ENCODE measurements at places on chromosomes 2 and 18.
A peak's percentile ranks its signal among the peaks of the same experiment; 100 is the strongest.

- peak; percentile 20 for DNase-seq
These were observed 283.9 kb upstream of the ACVR2A start for GRCh38 chr2:147560810-147561535.

DNA sequence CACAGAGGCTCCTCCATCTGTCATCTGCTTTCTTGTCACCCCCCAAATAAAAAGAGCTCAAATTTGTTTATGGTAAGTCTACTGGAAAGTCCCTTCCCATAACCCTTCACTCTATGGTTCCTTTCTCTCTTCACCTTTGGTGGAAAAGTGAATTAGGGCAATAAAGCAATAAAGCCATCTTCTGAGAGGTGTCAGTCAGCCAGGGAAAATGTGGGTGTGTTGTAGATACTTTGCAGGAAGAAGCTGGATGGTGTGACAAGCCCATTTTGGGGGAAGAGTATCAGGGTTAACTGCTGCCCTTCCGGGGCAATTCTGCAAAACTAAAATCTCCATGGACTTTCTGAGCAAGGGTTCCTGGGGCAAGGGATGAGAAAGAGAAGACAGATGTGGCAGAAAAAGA is 197.9 kb downstream of the SH3BP4 start:
- no peak for DNase-seq

DNA sequence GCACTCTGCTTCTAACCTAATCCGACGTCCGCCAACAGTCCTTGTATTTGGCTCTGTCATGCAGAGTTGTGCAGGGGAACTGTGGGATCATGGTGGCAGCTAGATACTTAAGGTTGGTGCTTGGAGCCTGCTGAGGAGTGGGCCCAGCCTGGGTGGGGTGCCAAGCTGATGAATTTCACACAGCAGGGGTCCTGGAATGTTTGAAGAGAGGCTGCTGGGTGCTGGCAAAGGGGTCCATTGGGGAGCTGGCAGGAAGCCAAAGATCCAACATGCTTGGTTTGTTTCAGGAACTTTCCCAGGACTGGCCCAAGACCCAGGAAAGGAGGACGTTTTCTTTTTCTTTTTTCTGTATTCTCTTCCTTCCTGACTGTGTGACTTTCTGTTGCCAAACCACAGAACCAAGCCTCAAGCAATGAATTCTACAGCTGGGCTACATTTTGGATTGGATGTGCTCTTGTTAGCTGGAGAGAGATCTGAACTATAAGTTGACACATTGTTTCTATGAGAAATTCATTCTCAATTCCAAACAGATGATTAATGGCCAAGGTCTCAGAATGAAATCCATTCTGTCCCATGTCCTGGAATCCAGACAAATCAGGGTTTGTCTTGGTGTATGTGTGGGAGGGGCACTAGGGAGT is 49.9 kb downstream of the DHRS9 start:
- DNase-seq, result no peak

- peak; percentile 1 for DNase-seq
These were observed 783.7 kb upstream of the TMEFF2 start for GRCh38 chr2:192978395-192978794.

DNA sequence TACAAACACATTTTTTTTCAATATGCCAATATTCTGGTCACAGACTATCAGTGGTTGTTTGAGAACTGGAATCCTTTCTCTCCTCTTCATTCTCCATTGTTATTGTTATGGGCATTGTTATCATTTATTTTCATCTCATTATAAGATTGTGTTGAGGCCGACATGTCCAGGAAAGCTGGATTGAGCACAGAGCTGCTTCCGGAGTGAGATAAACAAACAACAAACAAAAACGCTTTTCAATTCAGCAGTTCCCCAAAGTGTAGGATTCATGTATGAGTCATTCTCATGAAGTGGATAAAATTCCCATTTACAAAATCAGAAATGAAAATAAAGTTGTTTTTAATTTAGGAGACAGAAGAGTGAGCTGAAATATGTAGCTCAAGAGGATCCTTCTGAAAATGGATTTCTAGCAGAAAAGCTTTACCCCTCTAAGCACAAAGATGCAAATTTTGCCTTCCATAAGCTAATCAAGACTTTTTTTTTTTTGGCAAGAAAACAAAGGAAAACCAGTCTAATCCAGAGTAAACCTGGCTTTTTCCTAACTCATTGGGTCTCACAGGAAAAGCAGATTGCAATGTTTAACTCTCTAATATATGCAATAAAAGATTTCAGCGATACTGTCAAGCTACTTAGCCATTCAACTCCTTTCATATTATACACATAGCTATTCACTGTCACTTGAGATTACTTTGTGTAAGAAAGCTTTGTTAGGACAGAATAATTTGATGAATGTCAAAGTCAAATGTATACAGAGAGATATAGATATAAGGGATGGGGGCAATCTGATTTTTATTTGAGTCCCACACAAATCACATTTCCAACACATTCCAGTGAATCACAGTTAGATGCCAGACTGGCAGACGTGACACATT is 1441.7 kb upstream of the CELF4 start:
- no peak for DNase-seq

DNA sequence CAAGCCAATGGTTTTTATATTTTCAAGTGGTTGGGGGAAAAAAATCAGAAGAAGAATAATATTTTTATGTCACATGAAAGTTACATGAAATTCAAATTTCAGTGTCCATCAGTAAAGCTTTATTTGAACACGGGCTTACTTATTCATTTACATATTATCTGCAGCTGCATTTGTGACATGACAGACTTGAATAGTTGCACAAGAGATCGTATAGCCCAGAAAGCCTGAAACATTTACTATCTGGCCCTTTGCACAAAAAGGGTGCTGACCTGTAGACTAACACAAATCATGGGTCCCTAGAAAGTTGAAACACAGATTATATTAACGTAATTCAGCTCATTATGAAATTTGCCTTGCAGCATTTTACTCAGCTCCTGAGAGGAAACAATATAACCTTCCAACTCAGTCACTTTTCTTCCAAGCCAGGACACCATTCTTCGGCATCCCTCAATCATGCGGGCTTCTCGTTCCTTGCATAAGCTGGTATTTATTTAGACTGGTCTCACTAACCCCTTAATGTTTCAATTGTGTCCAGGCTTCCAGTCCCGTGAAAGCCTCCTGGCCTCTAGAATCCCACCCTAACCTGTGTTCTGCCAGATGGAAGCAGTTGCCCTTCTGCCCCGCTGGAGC is 402.7 kb downstream of the SETBP1 start:
- no peak for DNase-seq

All from NCI-H524 treated with DMSO at 0.1 percent for 48 hours (cell line).